ENCODE measurements at places on chromosomes 4 and X. TPM values are rescaled to one million over a fixed set of nuclear protein-coding genes. Genes with fewer than 3 reads are reported as not detected.

DNA sequence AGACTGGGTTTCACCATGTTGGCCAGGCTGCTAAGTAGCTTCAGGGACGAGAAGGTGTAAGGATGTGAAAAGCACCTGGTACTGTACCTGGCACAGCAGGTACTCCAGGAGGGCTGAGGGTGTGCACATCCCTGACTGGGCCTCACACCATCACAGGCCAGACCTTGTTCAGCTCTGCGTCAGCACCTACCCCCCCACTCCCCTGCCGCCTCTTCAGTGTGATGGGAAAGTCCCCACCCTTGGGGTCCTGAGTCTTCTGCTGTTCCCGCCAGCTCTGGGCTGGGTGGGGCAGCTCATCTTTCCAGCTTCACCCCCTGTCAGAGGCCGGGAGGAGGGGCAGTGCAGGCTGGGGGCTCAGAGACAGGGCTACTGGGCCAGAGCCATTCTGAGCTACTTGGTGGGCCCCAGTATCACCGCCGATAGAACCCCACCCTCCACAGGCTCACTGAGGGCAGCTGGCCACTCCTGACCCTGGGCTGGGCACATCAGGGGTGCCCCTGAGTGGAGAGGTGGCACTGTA lies 6.7 kb upstream of the SH3BP2 start:
- DNase-seq: no peak

GRCh38 chr4:76035141-76035540 lies 729 bp downstream of the CXCL11 start:
- no peak for DNase-seq

DNA sequence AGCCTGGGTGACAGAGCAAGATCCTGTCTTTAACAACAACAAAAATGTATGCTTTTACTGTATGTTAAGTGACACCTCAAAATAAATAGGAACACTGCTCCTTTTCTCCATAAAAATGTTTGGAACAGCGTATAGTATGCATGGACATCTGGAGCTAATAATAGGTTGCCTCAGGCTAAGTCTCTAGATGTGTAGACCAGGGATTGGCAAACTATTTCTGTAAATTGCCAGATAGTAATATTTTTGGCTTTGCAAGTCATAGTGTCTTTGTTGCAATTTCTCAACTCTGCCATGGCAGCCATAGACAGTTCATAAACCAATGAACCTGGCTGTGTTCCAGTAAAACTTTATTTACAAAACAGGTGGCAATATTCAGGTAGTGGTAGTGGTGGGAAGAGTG lies 76.6 kb upstream of the CBLL2 start:
- DNase-seq: no peak

DNA sequence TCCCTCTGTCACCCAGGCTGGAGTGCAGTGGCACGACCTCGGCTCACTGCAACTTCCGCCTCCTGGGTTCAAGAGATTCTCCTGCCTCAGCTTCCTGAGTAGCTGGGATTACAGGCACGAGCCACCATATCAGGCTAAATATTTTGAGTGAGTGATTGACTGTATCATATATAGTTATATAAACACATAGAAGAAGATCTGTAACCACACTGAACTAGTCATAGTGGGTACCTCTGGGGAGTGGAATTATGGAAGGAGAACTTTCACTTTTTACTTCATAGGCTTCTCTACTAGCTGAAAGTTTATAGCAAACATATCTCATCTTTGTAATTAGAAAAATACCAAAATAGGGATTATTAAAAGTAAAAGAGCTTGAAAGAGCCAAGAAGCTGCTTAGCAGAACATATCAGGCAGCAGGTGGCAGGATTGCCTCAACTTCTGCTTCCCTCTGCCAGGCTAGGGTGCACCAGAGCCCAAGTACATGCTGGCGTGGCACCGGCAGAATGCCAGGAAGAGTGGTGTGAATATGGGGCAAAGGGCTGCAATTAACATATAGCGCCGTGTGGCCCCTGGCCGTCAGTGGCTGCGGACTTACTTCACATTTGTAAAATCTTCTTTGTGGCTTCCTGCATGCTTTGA lies 39.5 kb upstream of the CD40LG start:
- DNase-seq: peak; percentile 16

GRCh38 chr4:48237996-48238645 lies 31.5 kb downstream of the TEC start:
- DNase-seq: peak; percentile 25

LRCH2 gene
- 4.0 TPM for total RNA-seq

TMEM154 gene
- total RNA-seq: 0.66 TPM

CXCR3 gene
- not detected for total RNA-seq
